ENCODE measurements at places on chromosomes 16 and 17.

GRCh38 chr17:82957961-82958561, 118.2 kb upstream of the ZNF750 start:
- DNase-seq: no peak

- no peak for DNase-seq
These were observed 240.3 kb upstream of the GSE1 start for GRCh38 chr16:85372627-85373372.

DNA sequence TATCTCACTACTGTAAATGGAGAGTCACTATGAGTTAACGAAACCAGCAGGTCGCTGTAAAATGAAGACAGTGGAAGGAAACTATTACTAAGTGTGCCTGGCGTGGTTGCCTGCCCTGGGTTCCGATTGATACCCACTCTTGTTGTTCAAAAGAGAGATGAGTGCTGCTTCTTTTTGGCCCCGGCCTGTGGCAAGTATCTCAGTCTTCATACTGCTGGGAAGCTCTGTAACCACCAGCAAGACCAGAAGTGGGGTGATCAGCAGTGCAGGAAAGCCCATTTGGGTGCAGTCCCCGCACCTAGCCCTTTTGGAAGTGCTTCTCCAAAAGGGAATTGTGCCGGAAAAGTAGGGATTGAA, 104.5 kb downstream of the SNX29 start:
- DNase-seq: no peak

DNA sequence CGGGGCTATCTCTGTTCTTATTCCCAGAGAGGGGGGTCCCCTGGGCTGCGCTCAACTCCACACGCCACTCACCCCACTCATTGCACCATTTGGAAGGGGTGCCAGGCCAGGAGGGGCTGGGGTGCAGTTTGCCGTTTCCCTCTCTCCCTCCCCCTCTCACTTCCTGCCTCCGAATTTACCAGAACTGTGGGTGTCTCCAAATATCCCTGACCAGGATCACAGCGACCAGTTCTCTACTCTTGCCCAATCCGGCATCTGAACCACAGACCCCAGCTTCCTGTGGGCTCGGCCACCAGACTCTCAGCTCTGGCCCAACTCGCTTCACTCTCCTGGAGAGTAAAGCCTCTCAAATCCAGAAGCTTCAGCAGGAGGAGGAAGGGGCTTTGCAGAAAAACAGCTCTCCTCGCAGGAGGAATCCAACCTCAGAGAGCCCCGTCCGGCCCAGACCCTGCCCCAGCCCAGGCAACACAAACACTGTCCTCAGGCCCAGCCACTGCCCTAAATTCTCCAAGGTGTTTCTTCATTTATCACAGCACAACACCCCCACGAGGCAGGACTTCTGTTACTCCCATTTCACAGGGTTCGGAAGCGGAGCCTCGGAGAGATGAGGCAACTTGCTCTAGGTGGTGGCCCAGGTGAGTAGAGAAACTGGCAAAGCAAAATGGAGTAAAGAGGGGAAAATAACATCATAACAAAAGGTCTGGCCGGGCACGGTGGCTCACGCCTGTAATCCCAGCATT, 423 bp upstream of the ASGR2 start:
- no peak for DNase-seq

DNA sequence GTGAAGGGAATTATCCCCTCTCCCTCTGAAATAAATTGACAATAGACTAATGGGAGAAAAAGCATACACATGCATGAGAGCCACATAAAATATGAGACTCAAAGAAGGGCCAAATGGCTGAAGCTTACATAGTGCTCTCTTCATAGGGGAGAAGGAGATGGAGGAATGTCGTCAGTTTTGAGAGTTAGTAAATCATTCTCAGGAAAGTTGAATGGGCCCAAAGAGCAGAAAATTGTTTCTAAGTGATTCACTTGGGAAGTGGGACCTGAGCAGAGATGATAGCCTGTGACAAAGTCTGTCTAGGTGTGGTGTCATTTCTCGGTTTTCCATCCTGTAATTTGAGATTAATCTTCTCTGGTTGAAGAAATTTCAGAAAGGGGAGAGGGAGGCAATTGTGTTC, 35.0 kb downstream of the BCAS3 start:
- no peak for DNase-seq

- DNase-seq: no peak
These were observed 60.0 kb downstream of the CRISPLD2 start for GRCh38 chr16:84879569-84880487.

DNA sequence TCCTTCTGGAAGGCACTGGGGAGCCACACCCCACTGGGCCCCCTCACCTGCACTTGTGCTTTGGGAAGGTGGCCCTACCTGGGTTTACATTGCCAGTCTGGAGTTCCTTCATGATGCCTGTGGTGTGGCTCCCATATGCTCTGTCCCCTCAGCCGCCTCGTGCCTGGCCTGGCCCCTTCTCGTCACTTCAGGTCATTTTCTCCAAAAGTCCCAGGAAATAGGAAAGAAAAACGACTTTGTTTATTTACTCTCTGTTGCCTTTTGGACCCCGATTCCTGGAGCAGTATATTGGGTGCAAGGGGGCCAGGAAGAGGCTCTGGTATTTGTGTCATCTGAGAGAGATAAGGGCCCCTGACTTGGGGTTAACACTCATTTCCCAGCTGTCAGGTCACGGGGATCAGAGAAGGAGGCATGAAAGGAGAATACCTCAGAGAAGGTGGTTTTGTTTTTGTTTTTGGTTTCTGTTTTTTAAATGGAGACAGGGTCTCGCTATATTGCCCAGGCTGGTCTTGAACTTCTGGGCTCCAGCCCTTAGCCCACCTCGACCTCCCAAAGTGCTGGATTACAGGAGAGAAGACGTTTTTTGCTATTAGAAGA, 4.7 kb downstream of the SOCS3 start:
- DNase-seq: no peak

DNA sequence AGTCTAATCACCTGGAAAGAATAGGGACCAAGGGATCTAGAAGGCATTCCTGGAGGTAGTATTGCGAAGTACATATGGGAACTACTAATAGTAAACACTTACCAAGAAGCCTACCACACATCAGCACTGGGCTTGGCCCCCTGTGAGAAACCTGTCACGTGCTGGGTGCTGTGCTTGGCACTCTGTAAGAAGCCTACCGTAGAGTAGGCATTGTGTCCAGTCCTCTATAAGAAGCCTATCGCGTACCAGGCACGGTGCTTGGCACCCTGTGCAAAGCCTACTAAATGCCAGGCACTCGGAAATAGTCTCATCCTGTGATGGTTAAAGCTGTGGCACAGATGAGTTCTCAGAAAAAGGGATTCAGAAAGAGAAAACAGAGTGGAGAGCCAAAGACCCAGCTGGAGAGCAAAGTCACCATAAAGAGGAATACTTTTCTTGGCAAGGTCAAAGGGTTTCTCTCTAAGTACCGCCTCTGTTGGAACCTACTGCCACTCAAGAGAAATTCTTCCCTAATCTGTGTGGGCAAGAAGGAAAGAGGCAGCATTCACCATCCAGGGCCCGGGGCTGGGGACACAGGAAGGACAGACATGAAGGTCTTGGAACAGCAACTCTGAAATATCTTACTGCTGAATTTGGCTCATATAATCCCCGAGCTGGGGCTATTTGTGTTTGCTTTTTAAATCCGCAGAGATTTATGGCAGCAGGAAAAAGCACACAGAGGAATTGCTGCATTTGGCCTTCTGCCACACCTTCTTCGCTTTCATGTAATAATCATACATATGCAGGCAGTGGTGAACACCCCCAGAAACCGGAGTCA, 81.8 kb downstream of the VAT1L start:
- DNase-seq: no peak

DNA sequence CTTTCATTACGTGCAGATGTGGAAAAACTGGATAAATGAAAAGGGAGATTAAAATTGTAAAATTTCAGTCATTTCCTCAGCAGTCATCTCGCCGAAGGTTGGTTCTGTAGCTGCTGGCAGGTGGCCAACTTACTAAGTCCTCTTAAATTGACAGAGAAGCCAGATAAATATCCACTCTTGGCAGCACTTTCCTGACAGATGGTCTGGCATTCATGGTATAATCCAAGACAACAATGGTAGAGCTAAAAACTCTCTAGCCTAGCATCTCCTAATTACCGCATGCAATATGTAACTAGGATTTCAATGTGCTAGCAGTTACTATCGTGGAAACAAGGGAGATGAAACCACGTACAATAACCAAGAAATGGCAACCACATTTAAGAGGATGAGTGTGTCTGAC, 306.3 kb downstream of the CNTNAP4 start:
- DNase-seq: peak; percentile 63

DNA sequence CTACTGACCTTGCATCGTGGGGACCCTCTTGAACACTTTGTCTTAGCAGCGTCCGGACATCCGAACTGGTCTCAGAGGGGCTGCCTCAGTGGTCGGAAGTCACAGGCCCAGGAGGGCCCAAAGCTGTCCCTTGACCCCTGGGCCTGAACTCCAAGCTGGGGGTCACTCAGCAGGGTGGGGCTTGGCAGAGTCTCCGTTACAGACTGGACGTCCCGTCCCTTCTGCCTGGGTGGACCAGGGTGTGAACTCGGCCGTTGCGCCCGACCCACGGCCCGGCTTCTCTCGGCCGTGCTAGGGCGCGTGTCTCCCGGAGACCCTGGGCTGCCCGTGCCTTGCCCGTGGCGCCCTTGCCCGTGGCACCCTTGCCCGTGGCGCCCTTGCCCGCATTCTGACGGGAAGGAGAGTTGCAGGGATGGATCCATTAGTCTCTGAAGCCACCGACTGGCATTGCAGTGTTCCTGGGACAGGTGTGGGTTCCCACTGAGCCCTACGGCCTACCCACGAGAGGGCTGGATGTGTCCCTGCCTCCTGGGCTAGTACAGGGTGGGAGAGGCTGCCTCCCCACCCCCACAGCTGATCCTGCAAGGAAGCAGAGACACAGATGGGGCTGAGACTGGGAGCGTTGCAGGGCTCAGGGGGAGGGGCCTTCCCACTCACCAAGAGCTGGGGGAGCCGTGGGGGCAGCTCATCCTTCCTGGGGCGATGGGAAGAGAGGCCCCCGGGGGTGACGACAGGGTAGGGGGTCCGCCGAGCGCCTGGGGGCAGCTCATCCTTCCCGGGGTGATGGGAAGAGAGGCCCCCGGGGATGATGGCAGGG, 4.9 kb downstream of the CACNA1H start:
- DNase-seq: no peak

Data from cerebellar nuclear complex (tissue), 1 donor.